Stimulated activated CD4-positive, alpha-beta T cell treated with anti-CD3 and anti-CD28 coated beads, Interleukin-4, amount 100 ng/mL, for 1 hour (primary cell): ENCODE measurements at places on chromosomes 1 and 21.

- no peak for DNase-seq
Measured at GRCh38 chr1:159980786-159981185, 26.7 kb upstream of the SLAMF9 start.

GRCh38 chr1:200556002-200556401 is 64.5 kb downstream of the KIF14 start:
- no peak for DNase-seq

GRCh38 chr1:75265792-75266191 is 131.6 kb downstream of the LHX8 start:
- no peak for DNase-seq

DNA sequence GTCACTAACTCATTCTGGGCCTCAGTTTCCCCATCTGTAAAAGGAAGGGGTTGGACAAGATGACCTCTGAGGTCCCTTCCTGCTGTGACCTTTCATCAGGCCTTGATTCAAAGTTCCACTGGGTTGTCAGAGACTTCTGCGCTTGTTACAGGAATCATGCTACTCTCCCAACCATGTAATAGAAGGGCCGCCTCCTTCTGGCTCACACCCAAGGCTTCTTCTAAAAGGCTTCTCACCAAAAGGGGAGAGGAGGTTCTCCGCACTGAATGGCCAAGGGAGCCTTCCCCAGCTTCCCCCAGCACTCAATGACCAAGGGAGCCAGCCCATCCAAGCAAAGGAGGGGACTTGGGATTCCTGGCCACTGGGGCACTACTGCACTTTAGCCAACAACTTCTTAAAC is 42.7 kb downstream of the GRHL3 start:
- DNase-seq = no peak

DNA sequence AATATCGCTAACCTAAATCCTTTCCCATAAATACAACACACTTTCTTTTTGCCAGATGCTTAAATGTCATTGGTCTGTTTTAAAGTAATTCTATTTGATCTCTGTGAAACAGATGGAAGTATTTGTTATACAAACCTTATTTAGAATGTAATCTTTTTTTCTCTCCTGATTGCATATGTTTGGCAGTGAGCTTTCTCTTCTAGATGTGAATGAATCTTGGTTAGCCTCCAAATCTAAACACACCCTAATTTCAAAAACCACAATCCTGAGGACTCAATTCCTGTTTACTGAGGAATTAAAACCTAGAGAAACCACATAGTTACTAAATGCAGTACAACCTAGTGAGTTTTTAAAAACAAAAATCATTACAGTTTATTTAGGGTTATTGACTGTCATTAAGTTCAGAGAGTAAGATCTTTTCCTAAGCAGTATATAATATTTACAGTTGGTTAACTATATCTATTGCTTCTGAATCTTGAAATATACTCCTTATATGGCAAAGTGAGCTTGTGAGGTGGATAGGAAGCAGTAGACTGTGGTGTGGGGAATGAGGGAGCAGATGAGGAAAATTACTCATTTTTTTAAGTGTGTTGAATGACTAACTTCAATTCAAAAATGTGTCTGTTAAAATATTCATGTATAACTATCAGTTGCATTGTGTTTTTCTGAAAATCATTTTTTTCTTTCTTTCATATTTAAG is 218.7 kb downstream of the FMN2 start:
- no peak for DNase-seq

DNA sequence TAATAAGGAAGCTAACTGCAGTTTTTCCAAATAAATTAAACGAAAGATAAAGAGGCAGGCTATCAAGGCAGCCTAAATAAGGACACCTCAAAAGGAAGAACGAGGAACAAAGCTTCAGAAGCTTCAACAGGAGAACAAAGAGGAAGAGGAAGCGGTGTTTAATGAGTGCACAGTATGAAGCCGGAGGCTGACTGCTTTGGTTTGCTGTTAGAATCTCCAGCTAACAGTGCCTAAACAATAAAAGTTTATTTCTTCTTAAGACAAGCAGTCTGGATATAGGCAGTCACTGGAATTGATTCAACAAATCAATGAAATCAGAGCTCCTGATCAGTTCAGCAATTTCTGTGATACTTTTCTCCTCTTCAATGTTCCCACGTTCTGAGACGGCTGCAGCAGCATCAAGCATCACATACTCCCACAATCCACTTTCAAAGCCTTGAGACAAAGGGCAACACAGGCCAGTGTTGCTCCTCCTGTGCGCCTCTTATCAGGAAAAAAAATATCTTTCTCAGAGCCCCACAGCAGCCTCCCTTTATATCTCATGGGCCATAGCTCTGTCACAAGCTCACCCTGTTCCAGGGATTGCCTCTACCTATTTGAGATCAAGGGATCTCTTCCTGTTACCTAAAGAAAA is 365.6 kb upstream of the ST6GALNAC5 start:
- no peak for DNase-seq

DNA sequence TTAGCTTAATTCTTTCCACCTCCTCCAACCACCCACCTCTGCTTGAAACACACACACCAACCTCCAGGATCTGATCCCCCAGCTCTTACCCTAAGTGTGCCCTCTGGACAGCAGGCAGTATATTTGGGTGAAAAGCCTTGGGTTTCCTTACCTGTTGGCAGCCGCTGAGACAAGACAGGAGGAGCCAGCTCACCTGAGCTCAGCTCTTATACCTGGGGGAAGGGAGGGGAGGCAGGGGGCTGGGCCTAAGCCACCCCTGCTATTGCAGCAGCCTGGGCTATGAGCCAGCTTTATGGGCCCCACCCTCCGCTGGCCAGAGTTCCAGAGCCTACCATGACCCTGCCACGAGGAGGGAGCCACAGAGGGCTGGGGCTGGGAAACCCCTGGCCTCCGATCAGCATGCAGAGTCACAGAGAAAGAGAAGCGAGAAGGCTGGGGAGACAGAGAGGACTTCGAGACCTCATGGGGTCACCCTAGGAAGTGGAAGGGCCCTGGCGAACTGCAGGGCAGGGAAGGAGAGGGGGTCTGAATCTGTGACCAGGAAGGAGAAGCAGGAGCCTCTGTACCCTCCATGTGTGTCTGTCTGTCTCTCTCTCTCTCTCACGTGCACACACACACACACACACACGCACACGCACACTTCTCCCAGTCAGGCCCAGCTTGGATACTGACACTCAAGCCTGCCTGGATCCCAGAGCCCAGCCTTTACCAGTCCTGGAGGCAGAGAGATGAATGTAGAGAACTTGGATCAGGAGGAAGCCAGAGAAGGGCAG is at the start of gene S100A14:
Gene S100A14 (minus strand): TSS at position 182 of the 773 bp plus-strand sequence. CDS start 467 bp downstream, outside the sequence.
- no peak for DNase-seq

- DNase-seq = no peak
Measured at GRCh38 chr1:43153443-43153842, 18.6 kb downstream of the EBNA1BP2 start.

GRCh38 chr21:42140196-42140934 is 69.2 kb downstream of the UMODL1 start:
- DNase-seq = no peak

- no peak for DNase-seq
Measured at GRCh38 chr1:226846786-226847185, 23.6 kb upstream of the PSEN2 start.

GRCh38 chr1:33895976-33896375 is 32.1 kb downstream of the HMGB4 start:
- DNase-seq = no peak

DNA sequence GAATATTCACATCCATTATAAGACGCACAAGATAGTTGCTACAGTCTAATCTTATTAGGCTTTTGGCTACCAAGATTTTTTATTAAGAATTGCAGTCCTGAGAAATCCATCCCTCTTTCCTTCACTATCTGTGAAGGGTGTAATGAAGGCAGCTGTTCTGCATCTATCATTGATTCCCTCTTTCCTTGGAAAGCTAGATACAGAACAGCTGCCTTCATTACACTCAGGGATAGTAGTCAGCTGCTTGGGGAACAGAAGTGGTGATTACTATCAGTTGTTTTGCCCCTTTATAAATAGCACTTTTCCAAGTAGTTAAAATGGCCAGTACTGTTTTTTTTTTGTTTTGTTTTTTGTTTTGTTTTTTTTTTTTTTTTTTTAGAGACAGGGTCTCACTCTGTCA is 70.2 kb downstream of the IARS2 start:
- no peak for DNase-seq

DNA sequence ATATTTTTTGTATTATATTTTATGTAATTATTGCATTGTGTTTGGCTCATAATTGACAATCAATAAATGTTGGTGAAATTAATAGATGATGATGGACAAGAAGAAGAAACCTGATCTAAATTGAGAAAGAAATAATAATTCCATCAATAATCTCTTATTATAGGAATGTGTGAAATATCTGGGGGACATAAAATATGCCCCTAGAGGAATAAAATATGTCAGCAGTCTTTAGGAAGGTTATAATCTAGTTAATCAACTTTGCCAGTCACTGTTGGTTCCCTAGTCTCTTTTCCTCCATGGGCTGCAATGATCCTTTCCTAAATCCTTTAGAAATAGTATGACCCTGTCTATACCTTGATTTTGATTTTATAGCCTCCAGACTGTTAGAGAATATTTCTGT is 549.7 kb upstream of the ADGRL4 start:
- DNase-seq = no peak
